ENCODE measurements at places on chromosomes 3 and 15.
A peak's percentile ranks its signal among the peaks of the same experiment; 100 is the strongest.

DNA sequence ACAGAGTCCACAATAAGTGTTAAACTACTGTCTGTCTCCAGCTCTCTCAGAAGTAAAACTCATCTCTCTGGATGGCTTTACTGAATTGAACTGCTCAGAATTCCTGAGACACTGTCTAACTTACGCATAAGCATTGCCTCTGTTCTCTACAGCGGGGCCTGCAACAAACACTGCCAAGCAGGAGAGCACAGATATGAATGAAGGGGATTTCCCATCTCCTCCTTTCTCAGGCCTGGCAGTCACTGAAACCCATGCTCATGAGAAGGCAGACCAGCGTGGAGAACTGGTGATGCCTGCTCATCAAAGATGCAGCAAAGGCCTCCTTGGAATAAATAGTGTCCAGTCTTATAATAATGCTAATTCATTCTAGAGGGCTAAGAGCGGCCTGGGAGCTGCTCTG is 10.3 kb downstream of the RASGRP1 start:
- DNase-seq: no peak

DNA sequence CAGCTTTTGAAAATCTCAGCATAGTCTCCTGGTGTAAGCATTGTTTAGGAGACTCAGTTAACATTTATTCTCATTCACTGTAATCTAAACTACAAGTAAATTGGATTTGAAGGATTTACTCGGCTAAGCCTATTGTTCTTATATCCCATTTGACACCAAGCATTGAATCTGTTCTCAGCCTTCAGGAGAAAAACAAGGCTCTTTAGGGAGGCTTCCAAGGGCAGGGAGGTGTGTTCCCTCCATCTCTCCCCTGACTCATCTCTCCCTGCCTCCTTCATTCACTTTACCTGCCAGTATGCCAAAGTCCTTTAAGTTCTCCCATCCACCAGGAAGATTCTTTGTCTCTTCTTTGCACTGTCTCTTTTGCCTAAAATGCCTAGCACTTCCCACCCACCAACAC is 347.8 kb downstream of the MFSD1 start:
- DNase-seq: no peak

DNA sequence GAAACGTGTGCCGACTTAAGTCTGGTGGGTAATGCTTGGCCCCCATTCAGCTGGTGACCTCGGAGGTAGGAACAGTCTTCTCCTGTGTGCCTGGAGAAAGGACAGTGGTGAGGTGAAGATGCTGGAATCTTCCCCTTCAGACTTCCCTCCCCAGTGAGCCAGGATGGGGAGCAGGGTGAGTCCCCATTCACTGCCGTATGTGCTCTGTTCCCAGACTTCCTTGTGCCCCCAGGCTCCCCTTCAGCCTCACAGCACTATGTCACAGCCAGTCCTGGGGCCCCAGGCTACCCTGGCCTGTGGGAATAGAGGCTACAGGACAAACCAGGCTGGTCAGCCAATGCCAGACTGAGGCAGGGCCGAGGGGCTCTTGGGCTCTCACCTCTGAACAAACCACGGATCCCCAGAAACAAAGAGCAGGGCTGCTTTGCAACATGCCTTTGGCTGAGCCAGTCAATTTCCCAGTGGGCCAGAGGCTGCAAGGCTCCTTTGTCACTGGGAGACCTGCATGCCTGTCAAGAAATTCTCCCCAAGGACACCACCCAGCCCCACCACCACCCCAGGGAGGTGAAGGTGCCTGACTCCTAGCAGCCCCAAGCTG is 31.8 kb upstream of the HHATL start:
- no peak for DNase-seq

GRCh38 chr15:83356501-83357399 is 72.3 kb upstream of the BNC1 start:
- no peak for DNase-seq

GRCh38 chr3:54165865-54166264 is 43.5 kb downstream of the CACNA2D3 start:
- DNase-seq: no peak

DNA sequence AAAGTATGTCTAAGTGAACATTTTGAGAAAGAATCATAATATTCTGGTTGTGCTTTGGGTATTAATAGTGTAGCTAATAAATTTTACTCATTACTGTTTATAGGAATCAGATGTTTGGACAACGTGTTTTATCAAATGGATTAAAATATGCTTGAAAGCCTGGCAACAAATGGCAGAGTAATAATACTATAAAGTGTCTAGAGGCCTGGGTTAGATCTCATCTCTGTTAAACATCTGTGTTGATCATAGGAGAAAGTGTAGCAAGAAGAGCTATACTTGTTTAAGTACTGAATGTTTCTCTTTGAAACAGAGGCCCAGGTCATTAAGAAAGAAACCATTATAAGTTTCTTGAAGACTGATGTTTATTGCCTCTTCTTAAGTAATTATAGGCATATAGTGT is 30.5 kb downstream of the VPS8 start:
- DNase-seq: no peak

- no peak for DNase-seq
Measured at GRCh38 chr3:72343078-72343477, 505.2 kb downstream of the SHQ1 start.

GRCh38 chr3:89002191-89002590 is 105.2 kb upstream of the EPHA3 start:
- DNase-seq: no peak

GRCh38 chr15:68290715-68291114 is 13.2 kb downstream of the FEM1B start:
- DNase-seq: no peak

DNA sequence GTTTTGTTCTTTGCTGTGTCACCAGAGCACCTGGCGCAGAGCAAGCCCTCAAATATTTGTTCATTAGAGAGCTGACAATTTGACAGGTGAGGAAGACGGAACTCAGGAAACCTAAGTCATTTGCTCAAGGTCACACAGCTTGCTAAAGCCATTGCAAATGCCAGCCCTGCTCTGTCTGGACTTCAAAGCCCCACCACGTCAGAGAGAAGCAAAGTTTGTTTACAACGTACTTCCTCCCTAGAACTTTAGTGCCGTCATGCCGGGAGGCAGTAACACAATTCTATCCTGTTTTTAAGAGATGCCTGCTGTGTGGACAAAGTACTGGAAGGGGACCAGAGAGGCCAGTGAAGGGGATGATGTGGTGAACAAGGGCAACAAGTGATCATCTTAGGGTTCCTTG is 216.6 kb upstream of the PRICKLE2 start:
- no peak for DNase-seq

GRCh38 chr15:39583596-39584265 is 2.9 kb downstream of the THBS1 start:
- DNase-seq: no peak

- no peak for DNase-seq
Measured at GRCh38 chr3:29565236-29565635, 284.4 kb downstream of the RBMS3 start.

- no peak for DNase-seq
Measured at GRCh38 chr3:194935632-194936470, 250.2 kb downstream of the FAM43A start.

GRCh38 chr15:63482874-63483323 is 21.5 kb upstream of the USP3 start:
- no peak for DNase-seq

GRCh38 chr3:102605153-102605552 is 170.3 kb downstream of the ZPLD1 start:
- DNase-seq: no peak

DNA sequence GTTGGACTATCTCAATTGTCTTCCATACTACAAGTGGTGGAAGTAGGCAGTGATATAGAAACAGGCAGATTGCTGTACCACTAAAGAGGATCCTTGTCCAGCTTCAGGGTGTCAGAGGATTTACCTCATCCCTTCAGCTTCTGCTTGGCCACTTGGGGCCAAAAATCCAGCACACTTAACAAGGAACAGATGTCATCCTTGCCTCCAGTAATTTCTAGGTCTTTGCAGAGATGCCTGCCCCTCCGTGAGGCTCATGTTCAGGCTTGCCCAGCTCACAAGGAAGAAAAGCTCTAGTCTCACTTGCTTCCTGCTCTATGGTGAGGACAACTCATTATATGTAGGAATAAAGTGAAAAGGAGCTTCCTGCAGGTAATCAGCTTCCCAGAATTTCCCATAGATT is 510.3 kb downstream of the EPHA3 start:
- no peak for DNase-seq

DNA sequence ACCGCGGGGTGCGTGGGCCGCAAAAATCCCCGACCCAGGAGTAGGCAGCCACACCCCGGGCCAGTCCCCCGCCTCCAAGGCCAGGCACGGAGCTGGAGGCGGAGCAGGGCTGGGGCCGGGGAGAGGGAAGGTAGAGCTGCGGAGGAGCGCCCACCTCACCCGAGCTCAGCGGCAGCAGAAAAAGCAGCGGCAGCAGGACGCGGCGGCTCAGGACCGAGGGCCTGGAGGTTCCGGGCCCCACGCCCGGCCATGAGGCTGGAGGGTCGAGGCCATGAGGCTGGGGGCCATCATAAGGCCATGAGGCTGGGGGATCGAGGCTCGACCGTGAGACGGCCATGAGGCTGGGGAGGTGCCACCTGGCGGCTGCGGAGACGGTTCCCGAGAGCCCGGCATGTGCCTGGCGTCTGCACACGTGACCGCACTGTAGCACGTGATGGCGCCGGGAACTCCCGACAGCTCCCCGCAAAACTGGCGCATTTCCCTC is 32.9 kb upstream of the PRSS50 start:
- DNase-seq: no peak

- no peak for DNase-seq
Measured at GRCh38 chr15:69351333-69351732, 52.6 kb downstream of the PAQR5 start.

- DNase-seq: no peak
Measured at GRCh38 chr15:49898575-49899283, 220.3 kb downstream of the ATP8B4 start.

GRCh38 chr3:101940521-101941317 is 91.4 kb downstream of the NFKBIZ start:
- DNase-seq: no peak

DNA sequence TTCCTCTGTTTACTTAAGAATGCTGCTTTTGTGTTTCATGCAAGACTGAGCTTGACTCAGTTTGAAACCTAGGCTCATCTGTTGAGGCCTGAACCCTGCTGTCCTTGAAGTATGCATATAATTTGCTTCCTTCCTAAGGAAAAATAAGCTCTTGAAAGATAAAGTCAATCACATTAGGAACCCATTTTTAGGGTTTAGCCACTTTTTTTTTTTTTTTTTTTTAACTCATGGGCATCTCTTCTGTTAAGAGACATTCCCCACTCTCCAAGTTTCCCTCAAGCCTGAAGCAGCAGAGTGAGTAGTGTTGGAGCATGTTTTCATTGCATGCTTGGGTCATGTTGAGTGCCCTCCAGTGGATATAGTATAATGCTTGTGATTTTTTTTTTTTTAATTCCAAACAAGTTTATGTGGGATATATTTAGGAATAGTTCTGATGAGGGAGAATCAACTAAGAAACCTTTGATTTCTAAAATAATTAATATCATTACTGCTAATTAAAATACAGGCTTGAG is 3.6 kb downstream of the CTNNB1 start:
- DNase-seq: no peak

DNA sequence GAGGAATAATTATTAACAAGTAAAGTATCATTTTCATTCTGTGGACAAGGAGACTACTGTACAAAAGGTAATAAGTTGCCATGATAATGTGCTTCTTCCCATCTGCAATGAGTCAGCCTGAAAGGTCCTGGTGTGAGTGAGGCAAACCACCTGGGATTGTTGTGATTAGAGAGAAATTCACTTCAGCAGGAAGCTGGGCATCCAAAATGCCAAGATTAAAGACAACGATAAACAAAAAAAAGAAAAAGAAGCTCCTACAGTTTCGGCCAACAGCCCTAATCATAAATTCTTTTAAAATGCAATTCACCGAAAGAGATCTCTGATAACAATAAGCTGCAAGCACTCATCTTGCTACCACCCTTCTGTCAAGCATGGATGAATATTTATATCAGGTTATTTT is 507.8 kb downstream of the TUSC7 start:
- no peak for DNase-seq

DNA sequence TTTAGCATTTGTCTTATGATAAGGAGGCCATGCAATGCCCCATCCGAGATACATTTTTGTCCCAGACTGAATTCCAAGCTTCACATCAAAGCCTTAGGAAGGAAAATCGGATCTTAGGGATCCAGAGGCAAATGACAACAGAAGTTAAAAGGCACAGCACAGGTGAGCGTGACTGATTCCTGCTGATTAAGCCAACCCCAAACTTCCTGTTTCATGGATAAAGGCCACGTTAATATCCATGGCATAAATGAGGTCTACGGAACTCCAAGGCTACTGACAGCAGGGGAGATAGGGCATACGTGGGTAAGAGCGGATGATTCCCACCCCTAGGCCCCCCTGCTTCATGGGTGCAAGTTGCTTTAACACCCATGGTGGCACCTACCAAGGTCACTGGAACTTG is 471.6 kb downstream of the FHIT start:
- no peak for DNase-seq

- peak; percentile 86 for DNase-seq
Measured at GRCh38 chr15:65303687-65304380, 643 bp upstream of the RNU5B-1 start.

GRCh38 chr3:24714436-24714835 is 219.8 kb upstream of the THRB start:
- no peak for DNase-seq

- no peak for DNase-seq
Measured at GRCh38 chr3:178109691-178110090, 426.5 kb upstream of the KCNMB2 start.

DNA sequence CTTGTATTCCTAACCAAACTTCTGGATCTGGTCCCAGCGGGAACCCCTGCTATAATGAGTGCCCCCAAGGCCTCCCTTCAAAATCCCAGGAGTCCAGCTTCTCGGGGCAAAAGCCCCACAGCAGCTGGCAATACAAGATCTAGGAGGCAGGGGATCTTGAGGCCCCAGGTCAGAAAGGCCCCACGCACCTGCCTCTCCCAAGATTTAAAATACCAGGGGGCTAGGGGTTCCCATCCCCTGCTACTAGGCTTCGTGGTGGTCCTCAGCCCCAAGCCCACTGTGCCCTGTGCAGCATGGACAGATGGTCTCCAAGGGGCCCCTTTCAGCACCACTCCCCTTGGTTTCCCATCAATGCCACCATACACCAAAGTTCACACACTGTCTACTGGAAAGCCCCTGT is 15.8 kb upstream of the CYP11A1 start:
- DNase-seq: no peak

- DNase-seq: no peak
Measured at GRCh38 chr3:27596921-27597320, 112.7 kb upstream of the SLC4A7 start.

Data from right kidney (tissue), 9 donors.